ENCODE measurements at places on chromosomes 6 and 20.

DNA sequence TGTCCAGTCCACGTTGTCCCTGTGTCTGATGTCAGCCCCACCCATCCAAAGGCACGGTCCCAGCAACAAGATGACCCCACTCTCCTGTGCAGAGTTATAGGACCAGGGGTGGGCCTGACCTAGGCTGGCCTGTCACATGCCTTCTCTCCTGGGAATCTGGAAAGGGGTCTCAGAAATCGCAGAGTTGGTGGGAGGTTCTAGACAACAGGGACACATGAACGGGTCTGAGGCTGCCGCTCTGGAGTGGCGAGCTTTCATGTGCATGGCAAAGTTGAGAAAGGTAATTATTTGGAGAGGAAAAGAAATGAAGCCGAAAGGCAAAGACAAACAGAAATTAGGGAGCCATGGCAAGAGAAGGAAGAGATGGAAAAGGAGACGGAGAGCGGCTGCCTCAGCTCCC is 29.5 kb downstream of the BFSP1 start:
- no peak for DNase-seq

DNA sequence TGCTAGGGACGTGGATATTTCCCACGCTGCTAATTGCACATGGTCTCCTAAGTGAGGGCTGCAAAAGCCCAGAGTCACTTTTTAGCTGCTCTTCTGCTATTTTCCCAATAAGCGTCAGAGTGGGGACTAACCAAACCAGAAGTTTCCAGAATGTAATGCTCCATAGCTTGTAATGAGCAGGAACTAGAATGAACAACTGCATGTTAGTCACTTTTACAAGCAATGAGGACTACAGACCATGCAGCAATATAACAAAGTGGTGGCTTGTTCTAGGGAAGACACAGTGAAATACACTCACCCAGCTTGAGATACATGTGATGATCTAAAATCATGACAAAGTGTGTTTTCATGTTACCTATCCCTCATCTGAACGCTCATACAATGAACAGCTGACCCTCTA is 314.1 kb upstream of the SGK1 start:
- DNase-seq: no peak

DNA sequence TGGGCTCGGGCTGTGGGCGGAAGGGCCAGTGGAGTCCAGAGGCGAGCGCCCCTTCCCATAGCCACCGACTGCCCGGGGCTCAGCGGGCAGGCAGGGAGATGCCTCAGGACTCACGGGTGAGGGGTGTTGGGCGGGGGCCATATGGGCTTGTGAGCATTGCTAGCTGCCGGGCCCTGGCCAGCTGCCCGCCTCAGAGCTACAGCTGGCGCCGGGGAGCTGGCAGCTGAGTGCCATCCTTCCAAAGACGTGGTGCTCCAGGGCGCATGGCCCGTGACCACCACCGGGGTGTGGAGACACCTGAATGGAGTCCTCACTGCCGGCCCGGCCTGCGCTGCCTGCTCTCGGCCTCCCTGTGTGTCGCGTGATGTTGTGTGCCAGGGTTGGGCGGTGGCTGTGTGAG is 10.6 kb upstream of the RBBP8NL start:
- DNase-seq: no peak

- DNase-seq: no peak
Measured at GRCh38 chr6:168244961-168245551, 74.5 kb downstream of the DACT2 start.

DNA sequence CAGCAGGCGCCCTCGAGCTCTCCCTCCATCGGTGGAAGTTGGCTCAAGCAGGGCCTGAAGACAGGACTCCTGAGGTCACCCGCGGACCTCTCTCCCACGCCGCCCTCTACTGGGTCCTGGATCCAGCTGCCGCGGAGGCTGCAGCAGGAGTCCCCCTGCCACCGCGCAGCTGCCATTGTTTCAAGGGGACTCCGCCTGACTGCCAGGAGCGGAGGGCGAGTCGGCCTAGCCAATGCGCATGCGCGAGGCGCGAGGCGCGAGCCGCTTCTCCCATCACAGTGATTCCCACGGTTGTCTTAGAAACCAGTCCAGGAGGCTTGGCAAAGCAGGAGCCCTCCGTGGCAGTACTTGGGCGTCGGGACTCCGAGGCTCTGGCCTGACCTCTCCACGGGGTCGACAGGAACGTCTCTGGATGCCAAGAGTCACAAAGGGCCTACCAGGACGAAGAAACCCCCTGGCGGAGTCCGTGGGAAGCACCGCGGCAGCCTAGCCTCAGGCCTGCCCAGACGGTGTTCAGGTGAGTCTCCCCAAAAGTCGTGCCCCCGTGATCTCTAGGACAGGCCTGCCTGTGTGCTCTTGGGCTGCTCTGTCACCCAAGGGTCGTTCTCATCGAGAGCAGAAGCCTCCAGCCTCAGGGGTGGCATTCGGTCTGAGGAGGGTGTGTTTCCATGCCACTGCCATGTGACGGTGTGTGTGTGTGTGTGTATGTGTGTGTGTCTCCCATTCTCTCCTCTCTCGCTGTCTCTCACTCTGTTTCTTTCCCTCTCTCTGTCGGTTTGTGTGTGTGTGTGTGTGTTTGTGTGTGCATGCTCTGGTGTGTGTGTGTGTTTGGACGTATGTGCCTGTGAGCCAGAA is 290.6 kb upstream of the ZNF337 start:
- peak; percentile 33 for DNase-seq

DNA sequence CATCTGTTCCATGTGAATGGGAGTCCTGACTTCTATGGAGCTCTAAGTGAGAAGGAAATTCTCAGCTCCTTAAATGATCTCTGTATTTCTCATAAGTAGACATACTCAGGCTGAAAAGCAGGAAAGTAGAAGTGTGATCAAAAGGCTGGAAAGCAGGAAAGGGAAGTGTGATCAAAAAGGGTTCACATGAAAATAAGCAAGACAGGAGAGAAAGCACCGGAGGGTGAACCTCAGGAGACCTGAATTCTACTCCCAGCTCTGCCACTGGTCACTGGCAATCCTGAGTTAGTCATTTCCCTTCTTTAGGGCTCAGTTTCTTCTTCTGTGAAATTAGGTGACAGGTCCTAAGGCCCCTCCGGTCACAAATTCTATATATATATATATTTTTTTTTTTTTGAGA is 55.5 kb upstream of the TRERF1 start:
- no peak for DNase-seq

DNA sequence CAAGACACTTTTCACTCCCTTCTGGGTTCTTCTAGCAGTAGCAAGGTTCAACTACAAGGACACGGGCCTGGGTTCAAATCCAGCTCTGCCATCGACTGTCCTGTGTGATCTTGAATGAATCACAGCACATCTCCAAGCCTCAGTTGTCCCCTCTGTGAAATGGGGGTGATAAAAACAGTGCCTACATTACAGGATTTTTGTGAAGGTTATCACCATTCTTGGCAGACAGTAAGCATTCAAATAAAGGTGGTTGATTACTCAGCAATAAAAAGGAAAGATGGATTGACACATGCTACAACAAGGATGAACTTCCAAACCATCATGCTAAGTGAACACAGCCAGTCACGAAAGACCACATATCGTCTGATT is 6.6 kb upstream of the TGM2 start:
- DNase-seq: no peak

DNA sequence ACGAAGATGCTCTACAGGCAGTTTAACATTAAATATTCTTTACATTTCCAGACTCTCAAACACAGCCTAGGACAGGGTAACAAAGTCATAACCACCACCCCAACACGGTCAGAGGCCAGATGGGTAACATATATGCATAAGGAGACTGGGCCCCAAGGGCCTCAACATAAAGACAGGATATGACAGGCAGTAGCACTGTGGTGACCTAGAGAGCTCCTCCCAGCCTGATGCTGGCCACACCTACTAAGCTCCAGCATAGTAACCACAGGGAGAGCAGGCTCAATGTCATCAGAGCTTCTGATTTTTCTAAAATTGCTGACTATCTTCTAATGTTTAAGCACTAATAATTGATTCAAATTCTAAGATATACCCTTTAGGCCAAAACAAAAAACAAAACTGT is 21.7 kb downstream of the SMLR1 start:
- no peak for DNase-seq

DNA sequence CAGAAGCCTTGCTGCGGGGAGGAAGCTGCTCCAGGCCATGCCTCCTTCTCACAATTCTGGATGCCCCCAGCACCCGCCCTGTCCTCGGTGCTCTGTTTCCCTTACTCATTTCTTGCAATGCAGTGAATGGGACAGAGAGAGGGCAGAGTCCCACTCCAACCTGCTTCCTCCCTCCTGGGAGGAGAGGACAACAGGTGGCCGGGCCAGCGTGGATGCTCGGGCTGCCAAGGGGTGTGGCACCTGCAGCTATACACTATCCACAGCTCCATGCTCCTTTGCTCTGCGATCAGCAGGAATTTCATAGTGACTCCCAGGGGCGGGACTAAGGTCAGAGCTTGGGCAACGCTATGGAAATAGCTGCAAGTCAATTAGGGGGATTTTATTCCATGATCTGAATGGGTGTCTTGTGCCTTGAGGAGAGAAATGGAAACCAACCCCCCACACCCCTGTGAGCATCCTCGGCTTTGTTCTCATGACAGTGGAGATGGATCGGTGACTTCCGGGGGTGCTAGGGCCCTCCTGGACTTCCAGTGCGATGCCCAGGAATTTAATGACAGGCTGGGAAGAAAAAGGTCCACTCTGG is 192.5 kb downstream of the MYLK4 start:
- DNase-seq: no peak
